Left lung (tissue), 14 donors: ENCODE measurements at places on chromosomes 4 and X. TPM values are rescaled to one million over a fixed set of nuclear protein-coding genes. Genes with fewer than 3 reads are reported as not detected.
A peak's percentile ranks its signal among the peaks of the same experiment; 100 is the strongest.

The STARD8 gene
- polyA plus RNA-seq: 19.8 TPM

DNA sequence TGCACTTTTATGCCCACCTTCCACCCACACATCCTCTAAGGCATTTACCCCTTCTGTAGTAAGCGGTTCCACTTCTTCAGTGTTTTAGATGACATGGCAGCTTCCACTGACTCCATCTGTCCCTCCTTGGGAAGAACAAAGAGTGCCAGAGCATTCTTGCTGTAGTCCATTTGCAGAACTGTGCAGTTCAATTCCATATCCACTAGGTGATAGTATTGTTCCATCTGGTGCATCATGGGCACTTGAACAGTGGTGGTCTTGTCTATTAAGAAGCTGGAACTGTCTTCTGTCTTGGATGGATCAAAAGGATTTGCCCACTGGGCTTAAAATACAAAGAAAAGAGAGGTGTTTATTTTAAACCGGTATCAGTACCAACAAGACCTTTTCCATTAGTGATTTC lies 3.5 kb downstream of the SERPINA7 start:
- H3K27ac ChIP-seq: no peak overlapping the region
- no peaks in the 10 kb centered on the region for H3K36me3 ChIP-seq
- H3K4me3 ChIP-seq: no peak overlapping the region
- DNase-seq: no peak

DNA sequence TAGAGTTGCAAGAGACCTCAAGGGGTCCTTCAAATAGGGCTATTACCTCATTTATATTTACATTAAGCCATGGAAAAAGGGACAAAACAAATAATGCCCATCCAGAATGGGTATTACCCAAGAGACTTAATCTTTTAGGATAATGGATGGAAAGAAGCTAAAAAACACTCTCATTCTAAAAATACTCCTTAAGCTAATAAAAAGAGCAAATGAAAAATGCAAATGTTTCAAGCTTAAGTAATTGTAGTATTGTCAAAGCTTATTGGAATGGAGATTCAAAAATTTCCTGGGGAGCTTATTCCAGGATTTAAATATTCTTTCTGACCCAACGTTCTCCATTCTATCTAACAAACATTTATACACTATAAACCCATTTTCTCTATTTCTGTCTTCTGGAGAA lies 107.8 kb upstream of the SPIN4 start:
- no peaks in the 10 kb centered on the region for H3K36me3 ChIP-seq
- H3K27ac ChIP-seq: no peak overlapping the region
- H3K4me1 ChIP-seq: no peaks in the 10 kb centered on the region
- DNase-seq: no peak
- no peaks in the 10 kb centered on the region for H3K27me3 ChIP-seq

The GPR82 gene
- 0.20 TPM for polyA plus RNA-seq

GRCh38 chr4:22237155-22237751 lies 278.6 kb downstream of the ADGRA3 start:
- no peak overlapping the region for H3K27ac ChIP-seq
- peaks cover 3% of the 10 kb centered on the region for H3K27me3 ChIP-seq
- no peaks in the 10 kb centered on the region for H3K36me3 ChIP-seq
- DNase-seq: no peak
- no peaks in the 10 kb centered on the region for H3K4me1 ChIP-seq

- no peaks in the 10 kb centered on the region for H3K27me3 ChIP-seq
- no peaks in the 10 kb centered on the region for H3K4me1 ChIP-seq
- no peak for DNase-seq
- no peak overlapping the region for H3K4me3 ChIP-seq
- H3K27ac ChIP-seq: no peak overlapping the region
- H3K36me3 ChIP-seq: no peaks in the 10 kb centered on the region
These were observed 344.7 kb downstream of the PABPC4L start for GRCh38 chr4:133856731-133857355.

- H3K27me3 ChIP-seq: no peaks in the 10 kb centered on the region
- H3K4me3 ChIP-seq: no peak overlapping the region
- no peak for DNase-seq
These were observed 20.9 kb upstream of the IQCM start for GRCh38 chr4:149836546-149836945.

GRCh38 chr4:64814616-64815015 lies 405.4 kb upstream of the TECRL start:
- no peak overlapping the region for H3K4me3 ChIP-seq
- no peaks in the 10 kb centered on the region for H3K4me1 ChIP-seq
- no peaks in the 10 kb centered on the region for H3K36me3 ChIP-seq

DNA sequence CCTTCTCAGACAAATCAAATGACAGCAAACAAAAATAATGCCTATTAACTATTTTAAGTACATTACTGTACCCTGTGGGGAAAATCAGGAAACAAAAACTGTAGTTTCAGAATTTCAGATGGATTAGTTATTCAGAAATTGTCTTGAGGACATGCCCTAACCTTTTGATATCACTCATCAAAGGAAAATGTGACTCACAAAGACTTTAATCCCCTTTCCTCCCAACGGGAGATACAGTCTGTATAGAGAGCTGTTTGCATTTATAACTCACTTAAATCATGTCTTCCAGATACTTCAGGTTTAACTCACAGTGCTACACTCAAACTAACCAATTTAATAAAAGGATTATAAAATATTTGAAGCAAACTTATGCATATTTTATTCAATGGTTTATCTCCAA lies 304.0 kb downstream of the MAPK10 start:
- H3K4me1 ChIP-seq: no peaks in the 10 kb centered on the region
- no peaks in the 10 kb centered on the region for H3K27me3 ChIP-seq
- no peak overlapping the region for H3K4me3 ChIP-seq
- DNase-seq: no peak
- no peak overlapping the region for H3K27ac ChIP-seq
- no peaks in the 10 kb centered on the region for H3K36me3 ChIP-seq

The PNMA5 gene
- polyA plus RNA-seq: 0.17 TPM

The XAGE2 gene
- not detected for polyA plus RNA-seq

DNA sequence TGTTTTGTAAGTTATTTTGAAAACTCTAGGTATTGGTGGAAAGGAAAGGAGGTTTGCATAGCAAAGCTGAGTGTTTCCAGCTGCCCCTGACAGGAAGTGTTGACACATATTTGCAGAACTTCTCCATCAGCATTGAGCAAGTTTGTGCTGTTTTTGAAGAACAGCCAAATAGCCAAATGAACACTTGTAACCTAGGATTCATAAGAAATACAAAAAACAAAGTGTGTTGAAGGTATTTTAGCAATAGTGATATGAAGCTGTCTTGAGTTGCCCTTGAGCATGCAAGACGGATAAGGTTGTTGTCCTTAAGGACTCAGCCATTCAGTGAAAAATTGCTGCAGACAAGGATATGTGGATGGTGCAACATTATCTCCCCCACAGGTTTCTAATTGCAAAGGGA lies 68.3 kb upstream of the PGM2 start:
- no peaks in the 10 kb centered on the region for H3K36me3 ChIP-seq
- no peak overlapping the region for H3K4me3 ChIP-seq
- DNase-seq: no peak
- H3K4me1 ChIP-seq: peaks cover 20% of the 10 kb centered on the region
- H3K27ac ChIP-seq: peak overlapping the region; percentile 72

DNA sequence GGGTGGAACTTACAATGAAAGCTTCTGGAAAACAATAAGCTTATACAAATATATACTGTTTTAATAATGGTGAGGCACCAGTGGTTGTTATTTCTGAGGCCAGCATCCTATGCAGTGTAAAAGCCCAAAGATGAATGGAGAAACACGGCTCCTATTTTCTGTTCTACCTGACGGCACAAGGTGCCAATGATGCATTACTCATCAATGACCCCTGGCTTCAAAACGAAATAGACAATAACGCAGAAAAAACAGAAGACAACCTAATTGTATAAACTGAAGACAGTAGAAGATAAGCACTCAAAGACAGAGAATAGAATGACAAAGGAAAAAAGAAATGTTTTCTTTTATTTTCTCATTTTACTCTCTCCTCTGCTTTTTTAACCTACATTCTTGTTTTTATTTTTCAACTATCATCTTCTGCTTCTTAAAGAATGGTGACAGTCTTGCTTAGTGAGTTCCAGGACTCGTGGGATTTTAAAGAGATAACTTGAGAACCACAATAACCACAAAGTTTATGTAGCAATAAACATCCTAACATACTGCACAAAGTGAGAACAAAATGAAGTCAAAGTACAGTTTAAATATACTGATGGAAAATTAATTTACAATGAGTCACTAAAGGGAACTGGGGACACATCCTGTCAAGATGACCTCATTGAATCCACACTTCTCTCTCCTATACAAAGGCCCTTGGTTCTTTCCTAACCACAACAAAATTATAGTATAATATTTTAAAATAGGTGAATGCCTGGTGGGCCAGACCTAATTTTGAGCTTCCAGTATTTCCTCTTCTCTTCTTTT lies 169.8 kb downstream of the BTC start:
- no peak for DNase-seq
- no peaks in the 10 kb centered on the region for H3K27me3 ChIP-seq
- no peak overlapping the region for H3K4me3 ChIP-seq
- H3K4me1 ChIP-seq: peaks cover 14% of the 10 kb centered on the region
- peak overlapping the region; percentile 29 for H3K27ac ChIP-seq
- no peaks in the 10 kb centered on the region for H3K36me3 ChIP-seq

DNA sequence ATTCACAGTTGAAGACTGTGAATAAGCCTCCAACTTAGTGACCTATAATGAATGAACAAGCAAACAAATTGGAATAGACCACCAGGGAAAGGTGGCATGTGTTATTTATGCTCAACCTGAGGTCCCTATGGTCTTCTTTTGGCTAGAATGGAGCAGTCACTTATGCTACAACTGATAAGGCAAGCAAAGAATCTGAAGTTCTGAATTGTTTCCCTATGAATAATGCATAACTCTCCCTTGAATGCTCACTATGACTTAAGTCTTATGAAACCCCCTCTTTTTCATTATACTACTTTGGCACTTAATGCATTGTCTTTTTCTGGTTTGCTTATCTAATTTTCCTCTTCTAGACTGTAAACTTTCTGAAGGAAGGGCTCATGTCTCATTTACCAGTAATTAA lies 2.6 kb downstream of the GIMD1 start:
- H3K27ac ChIP-seq: no peak overlapping the region
- peaks cover 3% of the 10 kb centered on the region for H3K4me1 ChIP-seq
- DNase-seq: no peak
- H3K36me3 ChIP-seq: no peaks in the 10 kb centered on the region
- H3K27me3 ChIP-seq: no peaks in the 10 kb centered on the region

The MAGEE1 gene
- polyA plus RNA-seq: 4.9 TPM

- DNase-seq: no peak
- H3K36me3 ChIP-seq: no peaks in the 10 kb centered on the region
- H3K27me3 ChIP-seq: no peaks in the 10 kb centered on the region
- no peaks in the 10 kb centered on the region for H3K4me1 ChIP-seq
- no peak overlapping the region for H3K27ac ChIP-seq
These were observed 19.5 kb upstream of the FGF2 start for GRCh38 chr4:122806981-122807679.

The RBM47 gene
- polyA plus RNA-seq: 28.9 TPM

DNA sequence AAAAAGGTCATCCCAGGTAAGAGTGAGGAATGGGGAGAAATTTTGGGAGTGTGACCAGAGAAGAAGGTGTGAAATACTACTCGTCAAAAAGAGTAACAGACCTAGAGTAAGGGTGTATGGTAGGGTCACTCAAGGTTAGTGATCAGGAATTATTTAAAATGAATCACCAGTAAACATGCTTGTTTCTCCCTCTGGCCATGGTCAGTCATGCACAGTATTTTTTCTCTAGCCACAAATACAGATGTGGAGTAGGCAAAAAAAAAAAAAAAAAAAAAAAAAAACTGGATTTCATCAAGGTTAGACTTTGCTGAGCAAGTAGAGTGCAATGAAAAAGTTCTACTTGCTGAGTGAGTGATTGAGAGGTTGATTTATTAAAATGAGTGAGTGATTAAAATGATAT lies 34.2 kb upstream of the SLIT2 start:
- H3K4me3 ChIP-seq: no peak overlapping the region
- no peak overlapping the region for H3K27ac ChIP-seq

GRCh38 chr4:184267673-184268583 lies 50.3 kb upstream of the ENPP6 start:
- peaks cover 30% of the 10 kb centered on the region for H3K4me1 ChIP-seq
- no peaks in the 10 kb centered on the region for H3K27me3 ChIP-seq
- peak overlapping the region; percentile 4 for H3K4me3 ChIP-seq
- no peaks in the 10 kb centered on the region for H3K36me3 ChIP-seq
- peak; percentile 82 for DNase-seq

GRCh38 chr4:52269761-52270160 lies 218.7 kb downstream of the SPATA18 start:
- no peaks in the 10 kb centered on the region for H3K4me1 ChIP-seq
- H3K4me3 ChIP-seq: no peak overlapping the region
- DNase-seq: no peak
- H3K36me3 ChIP-seq: no peaks in the 10 kb centered on the region

DNA sequence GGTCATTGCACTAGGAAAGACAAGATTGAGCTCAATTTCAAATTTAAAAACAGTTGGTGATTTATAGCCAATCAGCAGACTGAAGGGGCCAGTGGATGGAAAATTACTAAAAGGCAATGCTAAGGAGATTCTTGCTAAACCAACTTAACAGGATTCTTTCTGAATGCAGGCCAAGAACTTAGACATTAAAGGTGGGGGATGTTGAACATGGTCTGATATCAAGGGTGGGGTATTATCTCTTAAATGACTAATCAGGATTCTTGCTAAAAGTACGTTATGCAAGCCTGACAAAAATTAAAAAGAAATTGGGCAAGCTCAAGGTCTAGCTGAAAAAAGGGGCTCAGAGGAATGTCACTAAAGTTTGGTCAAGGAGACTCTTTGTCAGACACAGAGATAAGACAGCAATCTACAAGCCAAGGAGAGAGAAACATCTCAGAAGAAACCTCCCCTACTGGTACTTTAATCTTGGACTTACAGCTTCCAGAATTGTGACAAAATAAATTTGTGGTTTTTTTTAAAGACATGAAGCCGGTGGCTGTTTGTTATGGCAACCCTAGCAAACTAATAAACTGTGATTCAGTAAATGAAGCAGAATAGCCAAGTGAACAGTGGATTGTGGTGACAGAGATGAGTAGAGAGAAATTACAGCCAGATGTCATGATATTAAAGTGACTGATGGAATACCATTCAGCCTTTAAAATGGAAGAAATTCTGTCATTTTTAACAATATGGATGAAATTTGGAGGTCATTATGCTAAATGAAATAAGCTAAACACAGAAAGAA lies 120.3 kb upstream of the KLHL4 start:
- H3K27ac ChIP-seq: no peak overlapping the region
- no peaks in the 10 kb centered on the region for H3K4me1 ChIP-seq
- no peak overlapping the region for H3K4me3 ChIP-seq
- DNase-seq: no peak
- no peaks in the 10 kb centered on the region for H3K27me3 ChIP-seq
- H3K36me3 ChIP-seq: no peaks in the 10 kb centered on the region

The KIAA1210 gene
- 1.8 TPM for polyA plus RNA-seq

GRCh38 chr4:187139141-187139540 lies 415.5 kb upstream of the FAT1 start:
- H3K27me3 ChIP-seq: no peaks in the 10 kb centered on the region
- H3K36me3 ChIP-seq: no peaks in the 10 kb centered on the region
- no peak for DNase-seq
- H3K4me3 ChIP-seq: no peak overlapping the region
- no peaks in the 10 kb centered on the region for H3K4me1 ChIP-seq

DNA sequence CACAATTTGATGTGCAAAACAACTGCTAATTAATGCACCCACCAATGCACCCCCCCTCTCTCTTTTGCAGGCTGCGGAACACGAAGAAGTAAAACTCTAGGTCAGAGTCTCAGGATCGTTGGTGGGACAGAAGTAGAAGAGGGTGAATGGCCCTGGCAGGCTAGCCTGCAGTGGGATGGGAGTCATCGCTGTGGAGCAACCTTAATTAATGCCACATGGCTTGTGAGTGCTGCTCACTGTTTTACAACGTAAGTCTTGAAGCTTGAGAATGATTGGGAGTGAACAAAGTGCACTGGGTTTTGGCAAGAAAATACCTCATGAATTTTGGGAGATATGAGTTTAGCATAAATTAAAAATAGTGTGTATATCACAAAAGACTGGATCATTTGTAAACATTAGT lies 28.9 kb downstream of the TMPRSS11E start:
- H3K4me1 ChIP-seq: no peaks in the 10 kb centered on the region
- no peak for DNase-seq
- H3K36me3 ChIP-seq: no peaks in the 10 kb centered on the region

The FAM53A gene
- 2.2 TPM for polyA plus RNA-seq
